ENCODE measurements at places on chromosomes 2 and 18.

DNA sequence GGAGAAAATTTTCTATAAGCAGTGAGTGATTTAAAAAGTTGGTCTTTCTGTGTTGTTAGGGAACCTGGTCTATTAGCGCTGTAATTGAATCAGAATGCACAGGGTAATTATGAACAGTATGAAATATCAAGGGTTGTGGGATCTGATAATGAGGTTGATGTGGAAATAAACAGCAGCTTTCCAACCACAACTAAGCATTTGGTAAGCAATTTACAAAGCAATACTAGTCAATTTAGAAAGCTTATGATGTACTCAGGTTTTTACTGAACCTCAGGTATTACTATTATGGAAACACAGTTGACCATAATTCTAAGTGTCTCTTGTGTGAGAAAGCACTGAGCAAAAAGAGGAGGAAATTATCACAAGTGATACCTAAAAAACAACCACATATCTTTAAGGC is 11.0 kb upstream of the SMCHD1 start:
- DNase-seq: no peak

GRCh38 chr18:72922895-72923294 is 55.1 kb upstream of the NETO1 start:
- DNase-seq: no peak

- no peak for DNase-seq
These were observed 23.6 kb downstream of the OLA1 start for GRCh38 chr2:174224665-174225288.

DNA sequence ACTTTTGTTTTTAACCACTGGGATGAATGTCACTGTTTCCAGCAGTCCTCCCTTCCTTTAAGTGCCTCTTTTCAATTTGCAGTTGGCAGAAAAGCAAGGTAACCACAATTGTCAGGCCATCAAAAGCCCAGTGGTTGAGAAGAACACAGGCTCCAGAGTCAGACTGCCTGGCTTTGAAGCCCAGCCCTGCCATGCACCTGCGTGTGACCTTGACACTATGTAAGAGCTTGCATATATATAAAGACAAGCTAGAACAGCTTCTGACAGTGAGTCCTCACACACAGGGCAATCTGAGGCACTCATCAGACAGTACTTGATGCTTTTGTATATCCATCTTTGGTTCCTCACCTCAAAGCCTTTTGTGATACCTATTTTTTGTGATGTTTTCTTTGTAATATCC is 11.0 kb downstream of the CCBE1 start:
- DNase-seq: no peak

DNA sequence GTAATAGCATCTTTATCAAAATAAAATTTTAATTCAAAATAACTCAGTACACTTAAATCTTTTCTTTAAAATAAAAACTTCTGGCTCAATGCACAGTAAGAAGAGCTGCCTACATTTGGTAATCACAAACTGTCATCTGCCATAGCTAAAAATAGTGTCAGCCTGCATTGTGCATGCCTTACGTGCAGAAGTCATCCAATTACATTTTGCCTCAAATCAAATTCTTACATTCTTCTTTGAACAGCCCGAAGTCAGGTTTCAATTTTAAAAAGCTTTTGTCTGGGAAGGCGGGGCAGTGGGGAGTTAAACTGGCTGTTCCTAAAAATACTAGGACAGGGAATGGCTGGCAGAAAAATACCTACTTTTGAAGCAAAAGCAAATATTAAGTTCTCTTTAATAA is 51.1 kb downstream of the RTN4 start:
- no peak for DNase-seq

- no peak for DNase-seq
These were observed 13.4 kb upstream of the DYNC1I2 start for GRCh38 chr2:171673905-171674304.

- DNase-seq: no peak
These were observed 108.4 kb downstream of the CTNNA2 start for GRCh38 chr2:79621252-79621651.

DNA sequence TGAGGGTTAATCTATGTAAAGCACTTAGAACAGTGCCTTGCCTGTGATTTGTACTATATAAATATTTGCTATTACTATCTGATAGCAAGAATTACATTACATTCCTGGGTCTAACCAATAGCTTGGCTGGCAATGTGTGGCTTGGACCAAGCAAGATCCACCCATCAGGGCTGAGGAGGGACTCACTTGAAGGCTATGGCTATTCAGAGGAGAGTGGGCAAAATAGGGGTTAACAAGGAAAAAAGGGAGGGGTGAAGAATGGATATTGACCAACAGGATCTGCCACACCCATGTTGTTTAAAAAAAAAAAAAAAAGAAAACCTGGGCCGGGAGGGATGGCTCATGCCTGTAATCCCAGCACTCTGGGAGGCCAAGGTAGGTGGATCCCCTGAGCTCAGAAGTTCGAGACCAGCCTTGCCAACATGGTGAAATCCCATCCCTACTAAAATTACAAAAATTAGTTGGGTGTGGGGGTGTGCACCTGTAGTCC is 20.0 kb upstream of the TMBIM1 start:
- no peak for DNase-seq

GRCh38 chr2:191754103-191754502 is 76.2 kb downstream of the NABP1 start:
- DNase-seq: no peak

- DNase-seq: no peak
These were observed 67.7 kb downstream of the CTAGE1 start for GRCh38 chr18:22349966-22350365.
